ENCODE measurements at places on chromosomes 3 and 15. TPM values are rescaled to one million over a fixed set of nuclear protein-coding genes. Genes with fewer than 3 reads are reported as not detected.

GRCh38 chr15:68691705-68692104 lies 112.9 kb downstream of the CORO2B start:
- DNase-seq, result peak; percentile 92
- H3K4me3 ChIP-seq, result no peak overlapping the region
- H3K36me3 ChIP-seq, result no peaks in the 10 kb centered on the region
- H3K4me1 ChIP-seq, result peaks cover 14% of the 10 kb centered on the region
- no peaks in the 10 kb centered on the region for H3K27me3 ChIP-seq
- peak overlapping the region; percentile 7 for H3K27ac ChIP-seq

GRCh38 chr15:65857718-65858402 lies 11.4 kb upstream of the RAB11A start:
- no peak overlapping the region for H3K27ac ChIP-seq
- DNase-seq, result no peak
- H3K27me3 ChIP-seq, result no peaks in the 10 kb centered on the region
- no peak overlapping the region for H3K4me3 ChIP-seq
- no peaks in the 10 kb centered on the region for H3K36me3 ChIP-seq
- H3K4me1 ChIP-seq, result no peaks in the 10 kb centered on the region

GRCh38 chr15:39785139-39785538 lies 2.5 kb upstream of the FSIP1 start:
- DNase-seq, result no peak
- H3K27ac ChIP-seq, result no peak overlapping the region
- H3K4me3 ChIP-seq, result no peak overlapping the region
- H3K4me1 ChIP-seq, result peaks cover 10% of the 10 kb centered on the region
- H3K27me3 ChIP-seq, result no peaks in the 10 kb centered on the region

- H3K27me3 ChIP-seq, result no peaks in the 10 kb centered on the region
- no peaks in the 10 kb centered on the region for H3K36me3 ChIP-seq
- DNase-seq, result no peak
- no peak overlapping the region for H3K27ac ChIP-seq
These were observed 563.5 kb downstream of the PDCD6IP start for GRCh38 chr3:34361921-34362320.

- H3K27ac ChIP-seq, result peak overlapping the region; percentile 23
- no peaks in the 10 kb centered on the region for H3K36me3 ChIP-seq
- H3K4me3 ChIP-seq, result no peak overlapping the region
- DNase-seq, result no peak
These were observed 167.0 kb upstream of the ANKRD28 start for GRCh38 chr3:15964605-15965442.

DNA sequence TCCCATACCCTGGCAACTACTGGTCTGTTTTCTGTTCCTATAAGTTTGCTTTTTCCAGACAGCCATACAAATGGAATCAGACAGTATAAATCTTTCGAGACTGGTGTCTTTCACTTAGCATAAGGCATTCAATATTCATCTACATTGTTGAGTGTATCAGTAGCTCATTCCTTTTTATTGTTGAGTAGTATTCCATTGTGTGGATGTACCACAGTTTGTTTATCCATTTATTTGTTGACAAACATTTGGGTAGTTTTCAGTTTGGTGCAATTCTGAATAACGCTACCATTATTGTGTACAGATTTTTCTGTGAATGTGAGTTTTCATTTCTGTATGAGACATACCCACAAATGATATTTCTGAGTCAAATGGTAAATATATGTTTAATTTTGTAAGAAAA lies 35.4 kb downstream of the LARP6 start:
- DNase-seq, result no peak
- no peak overlapping the region for H3K27ac ChIP-seq
- H3K36me3 ChIP-seq, result no peaks in the 10 kb centered on the region
- H3K4me3 ChIP-seq, result no peak overlapping the region
- no peaks in the 10 kb centered on the region for H3K27me3 ChIP-seq

- no peak overlapping the region for H3K27ac ChIP-seq
- DNase-seq, result no peak
- no peak overlapping the region for H3K4me3 ChIP-seq
- H3K36me3 ChIP-seq, result no peaks in the 10 kb centered on the region
- no peaks in the 10 kb centered on the region for H3K27me3 ChIP-seq
These were observed 573.6 kb upstream of the ARRDC4 start for GRCh38 chr15:97386940-97387339.

- no peaks in the 10 kb centered on the region for H3K4me1 ChIP-seq
- H3K27me3 ChIP-seq, result no peaks in the 10 kb centered on the region
- no peak overlapping the region for H3K27ac ChIP-seq
- no peak overlapping the region for H3K4me3 ChIP-seq
These were observed 5.4 kb upstream of the ACSBG1 start for GRCh38 chr15:78239811-78240210.

DNA sequence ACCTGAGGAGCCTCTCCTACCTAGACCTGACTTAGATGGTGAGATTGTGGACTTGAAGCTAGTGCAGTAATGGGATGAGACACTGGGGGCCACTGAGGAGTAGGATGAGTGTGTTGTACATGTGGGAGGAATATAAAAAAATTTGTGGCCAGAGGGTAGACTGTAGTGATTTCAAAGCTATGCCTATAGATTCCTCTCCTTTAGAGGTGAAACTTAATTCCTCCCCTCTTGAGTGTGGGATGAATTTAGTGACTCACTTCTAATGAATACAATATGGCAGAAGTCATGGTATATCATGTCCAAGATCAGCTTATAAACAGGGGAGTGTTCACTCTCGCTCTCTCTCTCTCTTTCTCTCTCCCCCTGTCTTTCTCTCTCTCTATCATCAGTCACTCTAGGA lies 6.7 kb downstream of the ZNF860 start:
- H3K4me1 ChIP-seq, result no peaks in the 10 kb centered on the region
- H3K27ac ChIP-seq, result no peak overlapping the region
- DNase-seq, result no peak
- H3K4me3 ChIP-seq, result no peak overlapping the region

DNA sequence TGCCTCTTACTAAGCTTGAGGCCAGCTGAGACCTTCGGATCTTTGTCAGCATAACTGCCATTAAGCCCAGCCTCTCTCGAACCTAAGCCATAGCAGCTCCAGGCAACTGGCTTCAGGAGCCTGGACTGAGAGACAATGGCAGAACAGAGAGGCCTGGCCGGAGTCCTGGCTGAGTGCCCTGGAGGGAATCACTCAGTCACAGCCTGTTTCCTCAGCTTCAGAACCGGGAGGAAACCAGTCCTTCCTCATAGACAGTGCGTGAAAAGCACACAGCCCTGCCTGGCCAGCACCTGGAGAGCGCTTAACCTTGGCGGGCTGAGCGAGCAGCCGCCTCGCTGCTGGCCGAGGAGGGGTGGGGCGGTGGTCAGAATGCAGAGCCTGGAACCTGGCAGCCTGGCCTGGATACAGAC lies 21.6 kb downstream of the RNU5B-1 start:
- no peak overlapping the region for H3K4me3 ChIP-seq
- peaks cover 59% of the 10 kb centered on the region for H3K4me1 ChIP-seq
- no peaks in the 10 kb centered on the region for H3K36me3 ChIP-seq
- peak overlapping the region; percentile 78 for H3K27ac ChIP-seq
- H3K27me3 ChIP-seq, result no peaks in the 10 kb centered on the region
- peak; percentile 87 for DNase-seq

GRCh38 chr15:87263871-87264270 lies 992.7 kb downstream of the NTRK3 start:
- DNase-seq, result no peak
- no peaks in the 10 kb centered on the region for H3K27me3 ChIP-seq
- no peaks in the 10 kb centered on the region for H3K36me3 ChIP-seq
- H3K4me3 ChIP-seq, result no peak overlapping the region

DNA sequence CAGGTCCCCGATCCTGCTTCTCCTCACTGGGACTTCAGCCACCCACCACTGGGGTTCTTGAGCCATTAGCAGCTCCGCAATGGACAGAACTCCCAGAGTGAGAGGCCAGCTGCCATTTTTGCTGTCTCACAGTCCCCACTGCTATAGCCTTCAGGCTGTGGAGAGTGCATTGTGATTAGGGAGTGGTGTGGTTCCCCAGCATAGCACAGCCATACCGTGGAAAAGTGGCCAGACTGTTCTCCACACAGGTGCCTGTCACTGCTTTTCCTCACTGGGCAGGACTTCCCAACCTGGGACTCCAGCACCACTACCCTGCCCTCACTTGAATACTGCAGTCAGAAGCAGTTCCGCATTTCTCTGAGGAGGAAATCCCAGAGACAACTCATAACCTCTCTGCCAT lies 270.3 kb upstream of the DCBLD2 start:
- no peaks in the 10 kb centered on the region for H3K4me1 ChIP-seq
- no peak overlapping the region for H3K27ac ChIP-seq
- DNase-seq, result no peak
- no peak overlapping the region for H3K4me3 ChIP-seq

- no peaks in the 10 kb centered on the region for H3K36me3 ChIP-seq
- H3K4me1 ChIP-seq, result no peaks in the 10 kb centered on the region
These were observed 67.8 kb upstream of the SNTN start for GRCh38 chr3:63584681-63585080.

- H3K27me3 ChIP-seq, result no peaks in the 10 kb centered on the region
- H3K36me3 ChIP-seq, result no peaks in the 10 kb centered on the region
- DNase-seq, result no peak
- H3K4me1 ChIP-seq, result no peaks in the 10 kb centered on the region
- H3K4me3 ChIP-seq, result no peak overlapping the region
- H3K27ac ChIP-seq, result no peak overlapping the region
These were observed 109.7 kb upstream of the GADL1 start for GRCh38 chr3:31004025-31004678.

DNA sequence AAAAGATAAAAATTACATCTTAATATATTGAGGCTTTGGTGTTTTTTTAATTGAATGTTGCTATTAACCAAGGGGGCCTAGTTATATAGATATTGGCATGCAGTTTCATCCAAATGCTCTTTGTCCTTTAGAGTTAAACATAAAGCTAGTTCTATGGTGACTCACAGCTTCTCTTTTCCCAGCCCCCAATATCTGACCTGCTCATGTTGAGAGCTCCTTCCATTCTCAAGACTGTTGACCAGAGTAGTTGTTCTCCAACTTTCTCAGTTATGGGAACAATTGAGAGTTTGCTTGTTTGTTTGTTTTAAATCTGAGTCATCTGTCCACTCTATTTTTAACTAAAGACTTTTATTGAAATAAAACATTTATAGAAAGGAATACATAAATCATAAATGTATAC lies 15.8 kb upstream of the RARB start:
- H3K4me1 ChIP-seq, result no peaks in the 10 kb centered on the region
- no peak for DNase-seq
- no peaks in the 10 kb centered on the region for H3K27me3 ChIP-seq
- H3K4me3 ChIP-seq, result no peak overlapping the region
- H3K27ac ChIP-seq, result no peak overlapping the region

DNA sequence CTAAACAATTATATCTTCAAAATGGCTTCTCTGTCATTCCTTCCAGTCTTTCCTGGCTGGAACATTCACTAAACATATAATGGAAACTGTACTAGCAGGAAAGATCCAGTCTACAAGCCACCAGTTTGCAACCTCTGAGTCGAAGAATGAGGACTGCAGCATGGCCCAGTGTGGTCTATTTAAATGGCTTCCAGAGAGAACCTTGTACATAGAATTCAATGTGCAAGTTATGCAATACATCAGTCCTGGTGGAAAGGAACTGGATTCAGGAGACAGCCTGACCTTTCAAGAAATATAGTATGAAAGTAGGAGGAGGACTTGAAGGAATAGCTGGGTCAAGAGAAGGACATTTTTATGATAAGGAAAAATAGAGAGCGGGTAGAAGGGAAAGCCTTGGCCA lies 49.9 kb downstream of the NEK10 start:
- H3K27ac ChIP-seq, result no peak overlapping the region
- H3K36me3 ChIP-seq, result no peaks in the 10 kb centered on the region
- no peak overlapping the region for H3K4me3 ChIP-seq
- no peaks in the 10 kb centered on the region for H3K27me3 ChIP-seq
- no peaks in the 10 kb centered on the region for H3K4me1 ChIP-seq

DNA sequence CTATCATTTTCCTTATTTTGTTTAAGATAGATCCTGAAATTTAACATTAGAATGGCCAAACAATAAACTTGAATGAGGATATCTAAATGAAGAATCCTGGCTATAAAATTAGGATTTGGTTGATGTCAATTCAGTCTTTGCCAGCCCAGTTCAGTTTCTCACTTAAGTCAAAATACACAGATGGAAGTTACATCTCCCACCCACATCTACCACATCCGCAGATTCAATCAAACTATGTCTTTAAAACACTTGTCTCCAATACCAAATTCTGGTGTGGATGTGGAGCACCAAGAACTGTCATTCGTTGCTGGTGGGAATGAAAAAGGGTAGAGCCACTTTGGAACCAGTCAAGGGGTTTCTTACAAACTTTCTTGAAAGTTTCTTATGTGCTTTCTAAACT lies 18.2 kb downstream of the CBLB start:
- peaks cover 13% of the 10 kb centered on the region for H3K4me1 ChIP-seq
- H3K27me3 ChIP-seq, result no peaks in the 10 kb centered on the region
- H3K4me3 ChIP-seq, result no peak overlapping the region
- DNase-seq, result no peak
- peaks cover 4% of the 10 kb centered on the region for H3K36me3 ChIP-seq

DNA sequence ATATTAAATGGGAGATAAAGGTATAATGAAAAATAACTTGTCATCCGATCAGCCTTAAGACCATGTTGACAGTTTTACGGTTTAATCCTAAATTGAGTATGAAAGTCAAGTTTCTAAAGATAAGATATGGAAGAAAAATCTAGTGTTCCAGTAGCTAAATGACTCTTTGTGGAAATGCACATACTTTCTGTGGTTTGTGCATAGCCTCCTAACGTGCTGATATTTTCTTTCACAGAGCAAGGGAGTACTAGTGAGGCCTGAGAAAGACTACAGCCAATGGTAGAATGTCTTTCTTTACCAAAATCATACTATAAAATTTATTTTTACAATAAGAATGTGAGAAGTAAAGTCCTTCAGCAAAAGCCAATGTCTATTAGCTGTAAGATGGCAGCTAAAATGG lies 430.6 kb upstream of the RGMA start:
- no peaks in the 10 kb centered on the region for H3K27me3 ChIP-seq
- H3K36me3 ChIP-seq, result no peaks in the 10 kb centered on the region
- H3K27ac ChIP-seq, result no peak overlapping the region
- DNase-seq, result no peak

DNA sequence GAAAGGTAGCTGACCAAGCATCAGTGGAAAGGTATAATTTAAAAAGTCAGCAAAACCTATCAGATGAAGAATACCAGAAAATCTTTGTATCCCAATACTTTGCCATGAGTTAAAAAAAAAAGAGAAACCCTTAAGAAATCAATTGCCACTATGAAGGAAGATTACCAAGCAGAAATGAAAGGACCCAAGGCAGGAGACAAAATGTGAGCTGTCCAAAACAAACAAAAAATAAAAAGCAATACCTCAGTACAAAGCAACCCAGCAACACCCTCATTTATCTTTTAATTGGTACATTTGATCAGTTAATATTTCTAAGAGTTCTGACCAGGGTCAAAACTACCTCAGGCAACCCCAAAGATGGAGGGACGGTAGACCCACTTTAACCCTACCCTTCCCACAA lies 65.3 kb downstream of the MOBP start:
- H3K27me3 ChIP-seq, result no peaks in the 10 kb centered on the region
- DNase-seq, result no peak
- no peaks in the 10 kb centered on the region for H3K36me3 ChIP-seq
- H3K27ac ChIP-seq, result no peak overlapping the region
- no peaks in the 10 kb centered on the region for H3K4me1 ChIP-seq
- no peak overlapping the region for H3K4me3 ChIP-seq

Gene SPG21
- total RNA-seq, result 124 TPM

Gene PDIA5
- total RNA-seq, result 34.0 TPM

Gene TGM4
- not detected for total RNA-seq

Gene STRIT1
- total RNA-seq, result not detected

Gene SOX14
- not detected for total RNA-seq

Gene MKRN2
- total RNA-seq, result 42.9 TPM

Gene NRG4
- not detected for total RNA-seq

Gene PCSK6
- 4.0 TPM for total RNA-seq

Gene TNFAIP8L3
- total RNA-seq, result 20.7 TPM

Gene MB21D2
- 5.2 TPM for total RNA-seq

Gene SLCO3A1
- 30.6 TPM for total RNA-seq

Gene ZNF662
- total RNA-seq, result 14.2 TPM

Gene ZNF620
- total RNA-seq, result 7.6 TPM

Gene TTLL13
- total RNA-seq, result 0.13 TPM

Gene IMPDH2
- 92.9 TPM for total RNA-seq

Gene AHSG
- total RNA-seq, result not detected

Measured in thyroid gland (tissue), 4 donors.